ENCODE measurements at places on chromosomes 16 and 17.

DNA sequence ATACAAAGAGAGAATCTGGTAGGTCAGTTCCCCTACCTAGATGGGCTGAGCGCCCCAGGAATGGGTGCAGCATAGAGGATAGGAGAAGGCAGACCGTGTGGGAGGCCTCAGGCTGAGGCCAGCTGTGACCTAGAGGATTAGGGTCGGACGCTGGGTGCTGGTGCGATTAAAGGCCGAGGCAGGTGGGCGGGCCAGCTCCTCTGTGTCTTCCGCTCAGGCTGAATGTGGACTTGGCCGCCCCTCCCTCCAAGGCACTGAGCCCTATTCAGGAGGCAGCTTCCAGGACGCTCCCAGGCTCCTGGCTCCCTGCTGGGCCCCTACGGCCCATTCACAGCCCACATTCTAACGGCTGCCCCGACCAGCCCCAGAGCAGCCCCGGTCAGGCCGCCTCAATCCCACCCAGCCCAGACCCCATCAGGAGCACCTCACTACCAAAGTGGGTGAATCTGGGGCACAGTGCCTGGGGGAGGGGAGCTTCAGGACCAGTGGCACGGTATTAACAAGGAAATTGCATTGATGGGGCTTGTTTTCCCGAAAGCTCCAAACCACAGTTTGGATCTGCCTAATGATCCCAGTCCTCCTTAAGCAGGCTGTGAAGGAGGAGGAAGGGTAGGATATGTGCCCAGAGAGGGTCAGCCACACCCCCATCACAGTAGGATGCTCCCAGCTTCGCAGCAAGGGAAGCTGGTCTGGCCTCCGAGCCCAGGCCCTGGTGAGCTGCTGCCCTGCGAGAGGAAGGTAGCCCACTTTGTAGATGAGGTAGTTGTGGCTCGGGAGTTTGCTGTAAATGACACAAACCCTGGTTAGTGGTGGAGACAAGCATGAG lies 14.5 kb downstream of the RHBDL3 start:
- no peak for DNase-seq

DNA sequence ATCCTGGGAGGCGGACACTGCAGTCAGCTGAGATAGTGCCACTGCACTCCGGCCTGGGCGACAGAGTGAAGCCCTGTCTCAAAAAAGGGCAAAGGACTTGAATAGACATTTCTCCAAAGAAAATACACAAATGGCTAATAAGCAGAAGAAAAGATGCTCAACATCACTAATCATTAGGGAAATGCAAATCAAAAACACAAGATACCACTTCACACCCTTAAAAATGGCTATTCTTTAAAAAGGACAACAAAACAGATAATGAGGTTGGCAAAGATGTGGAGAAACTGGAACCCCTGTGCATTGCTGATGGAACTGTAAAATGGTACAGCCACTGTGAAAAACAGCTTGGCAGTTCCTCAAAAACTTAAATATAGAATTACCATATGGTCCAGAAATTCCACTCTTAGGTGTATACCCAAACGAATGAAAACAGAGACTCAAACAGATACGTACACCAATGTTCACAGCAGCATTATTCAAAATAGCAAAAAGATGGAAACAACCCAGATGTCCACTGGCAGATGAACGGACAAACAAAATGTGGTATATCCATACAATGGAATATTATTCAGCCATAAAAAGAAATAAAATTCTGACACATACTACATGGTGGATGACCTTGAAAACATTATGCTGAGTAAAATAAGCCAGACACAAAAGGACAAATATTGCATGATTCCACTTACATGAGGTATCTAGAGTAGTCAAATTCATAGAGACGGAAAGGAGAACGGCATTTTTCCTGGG lies 35.5 kb downstream of the BRIP1 start:
- no peak for DNase-seq

- no peak for DNase-seq
Measured at GRCh38 chr17:34793231-34793908, 167.9 kb downstream of the CCT6B start.

DNA sequence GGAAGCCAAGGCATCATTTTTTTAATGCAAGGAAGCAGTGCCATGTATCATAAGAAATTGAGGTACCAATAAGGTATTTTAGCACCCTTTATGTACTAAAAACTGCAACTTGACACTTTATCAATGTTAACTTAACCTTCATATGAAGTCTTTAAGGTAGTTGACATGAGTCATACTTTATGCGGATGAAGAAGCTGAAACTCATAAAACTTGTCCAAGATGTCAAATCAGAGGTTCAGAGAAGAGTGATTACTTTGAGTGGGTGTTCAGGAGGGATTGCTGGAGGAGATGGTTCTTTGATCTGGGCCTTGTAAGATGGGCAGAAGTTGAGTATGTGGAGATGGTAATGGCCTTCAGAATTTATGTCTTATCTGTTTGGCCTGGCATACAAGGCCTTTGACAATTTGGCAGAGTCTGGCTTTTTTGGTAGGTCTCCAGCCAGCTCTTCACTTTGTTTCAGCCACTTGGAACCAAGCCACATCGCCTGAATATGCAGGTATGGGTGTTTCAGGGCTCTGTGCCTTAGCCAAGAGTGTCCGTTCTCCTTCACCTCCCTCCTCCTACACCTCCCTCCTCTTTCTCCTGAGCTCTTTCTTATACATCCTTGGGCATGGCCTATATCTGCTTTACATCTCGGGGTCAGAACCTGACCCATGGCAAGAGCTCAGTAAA lies 23.7 kb downstream of the YPEL2 start:
- DNase-seq: no peak

- no peak for DNase-seq
Measured at GRCh38 chr16:49453021-49453420, 79.4 kb downstream of the C16orf78 start.

DNA sequence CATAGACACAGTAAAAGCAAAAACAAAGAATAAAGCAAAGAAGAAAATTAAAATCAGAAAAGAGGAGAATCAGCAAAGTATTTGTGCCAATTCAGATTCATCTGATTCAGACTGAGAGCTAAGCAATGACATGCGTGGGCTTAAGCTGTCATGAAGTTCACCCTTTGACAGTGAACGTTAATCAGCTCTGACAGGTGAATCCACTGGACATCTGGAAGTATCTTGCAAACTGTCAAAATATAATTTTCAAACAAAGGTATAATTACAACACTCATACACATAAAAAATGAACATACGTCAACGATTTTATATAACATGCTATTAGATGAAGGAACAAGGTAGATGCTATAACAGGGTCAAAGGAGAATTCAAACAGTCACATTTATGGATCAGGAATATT lies 596.3 kb upstream of the SALL1 start:
- DNase-seq: no peak

GRCh38 chr17:17097763-17098345 lies 55.6 kb downstream of the MPRIP start:
- DNase-seq: no peak

GRCh38 chr17:36188891-36189306 lies 7.7 kb downstream of the CCL3L1 start:
- no peak for DNase-seq

DNA sequence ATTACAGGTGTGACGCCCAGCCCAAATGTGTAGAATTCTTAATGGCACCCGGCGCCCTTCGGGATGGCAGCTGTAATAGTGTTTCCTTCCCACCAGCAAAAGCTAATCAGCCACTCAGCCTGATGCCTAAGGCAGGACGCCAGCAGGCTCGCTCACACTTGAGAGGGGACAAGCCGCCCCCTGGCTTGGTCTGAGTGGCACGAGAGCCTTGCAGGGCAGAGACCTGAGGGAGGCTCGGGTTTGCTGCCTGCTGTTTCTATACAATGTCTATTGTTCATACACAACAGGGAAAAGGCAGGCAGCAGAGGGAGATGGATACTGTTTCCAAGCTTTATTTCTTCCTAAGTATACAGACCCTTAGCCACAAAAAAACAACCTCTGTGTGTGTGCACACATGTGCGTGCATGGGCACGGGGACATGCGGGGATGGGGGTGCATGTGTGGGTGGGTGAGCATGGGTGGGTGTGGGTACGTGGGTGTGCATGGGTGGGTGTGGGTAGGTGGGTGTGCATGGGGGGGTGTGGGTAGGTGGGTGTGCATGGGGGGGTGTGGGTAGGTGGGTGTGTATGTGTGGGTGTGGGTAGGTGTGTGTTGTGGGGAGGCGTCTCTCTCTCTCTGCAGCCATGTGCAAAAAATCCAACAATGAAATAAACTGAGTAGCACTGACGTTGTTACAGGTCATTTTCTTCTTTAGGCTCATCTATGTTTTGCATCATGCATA lies 10.0 kb downstream of the SLC38A8 start:
- no peak for DNase-seq

- no peak for DNase-seq
Measured at GRCh38 chr17:78387977-78388941, 9.8 kb downstream of the PGS1 start.

- DNase-seq: peak; percentile 88
Measured at GRCh38 chr17:59786536-59787319, 79.3 kb downstream of the VMP1 start.

- DNase-seq: no peak
Measured at GRCh38 chr17:9878786-9879525, 26.1 kb downstream of the RCVRN start.

DNA sequence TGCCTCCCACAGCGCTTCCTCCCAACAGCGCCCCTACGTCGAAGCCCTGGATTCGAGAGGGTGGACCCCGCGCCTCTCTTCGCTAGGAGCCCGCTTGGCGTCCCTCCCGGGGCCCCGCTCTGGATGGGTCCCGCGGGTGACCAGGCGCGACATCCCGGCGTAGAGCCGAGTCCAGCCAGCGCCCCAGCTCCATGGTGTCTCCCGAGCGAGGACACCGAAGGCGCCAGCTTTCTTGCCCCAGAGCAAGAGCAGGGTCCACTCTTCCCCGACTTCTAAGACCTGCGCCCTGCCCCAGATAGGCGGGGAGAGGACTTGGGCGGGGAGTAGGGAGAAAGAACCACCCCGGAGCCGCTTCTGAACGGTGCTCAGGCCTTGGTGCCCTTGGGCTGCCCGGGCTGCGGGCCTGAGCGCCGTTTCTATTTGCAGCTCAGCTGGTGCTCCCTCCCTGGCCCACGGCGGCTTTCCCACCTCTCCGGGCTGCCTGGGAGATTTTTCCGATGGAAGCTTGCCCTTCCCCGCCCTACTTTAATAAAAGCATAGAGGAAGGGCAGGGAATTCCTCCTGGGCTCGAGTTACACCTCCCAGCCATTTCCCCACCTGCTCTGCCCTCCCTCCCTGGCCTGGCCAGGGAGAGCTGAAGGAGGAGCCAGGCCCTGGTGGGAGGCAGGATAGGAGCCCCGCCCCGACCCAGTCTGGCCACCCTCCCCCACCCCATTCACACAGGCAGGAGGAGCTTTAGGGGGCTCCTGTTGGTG lies 1.8 kb downstream of the MMP15 start:
- no peak for DNase-seq

DNA sequence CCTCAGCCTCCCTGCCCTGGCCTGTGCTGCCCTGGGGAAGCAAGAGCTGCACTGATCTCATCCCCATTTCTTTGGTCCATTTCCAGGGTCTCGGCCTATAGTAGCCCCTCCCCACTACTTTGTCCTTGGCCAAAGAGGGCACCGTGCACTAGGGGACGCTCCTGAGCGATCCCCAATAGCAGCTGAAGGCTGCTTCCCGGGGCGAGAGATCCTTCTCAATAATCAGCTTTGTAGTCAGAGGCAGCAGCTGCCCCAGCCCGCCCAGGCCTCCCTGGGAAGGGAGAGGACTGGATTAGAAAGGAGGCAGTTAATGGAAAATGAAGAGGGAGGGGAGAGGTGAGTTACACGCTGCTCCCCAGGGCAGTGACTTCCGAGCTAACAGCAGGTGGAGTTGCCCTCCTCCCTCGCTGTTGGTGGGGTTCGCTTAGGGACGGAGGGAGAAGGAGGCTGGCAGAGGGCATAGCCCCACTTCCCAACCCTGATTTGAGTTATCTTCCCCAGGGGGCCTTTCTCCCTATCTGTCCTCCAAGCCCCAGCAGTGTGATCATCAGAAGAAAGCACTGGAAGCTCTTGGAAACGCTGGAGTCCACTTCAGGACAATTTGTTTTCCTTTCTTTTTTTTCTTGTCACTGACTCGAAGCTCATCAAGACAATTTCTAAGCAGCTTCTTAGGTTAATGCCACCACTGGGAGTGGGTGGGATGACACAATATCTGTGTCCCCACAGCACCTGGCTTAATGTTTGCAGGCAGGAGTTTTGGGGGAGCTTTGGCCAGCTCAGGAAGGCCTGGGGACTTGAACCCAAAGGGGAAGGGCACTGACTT lies 2.6 kb downstream of the MXRA7 start:
- no peak for DNase-seq

GRCh38 chr17:37392024-37392590 lies 14.5 kb downstream of the ACACA start:
- DNase-seq: peak; percentile 64

GRCh38 chr17:11331547-11332513 lies 90.8 kb downstream of the SHISA6 start:
- DNase-seq: no peak

DNA sequence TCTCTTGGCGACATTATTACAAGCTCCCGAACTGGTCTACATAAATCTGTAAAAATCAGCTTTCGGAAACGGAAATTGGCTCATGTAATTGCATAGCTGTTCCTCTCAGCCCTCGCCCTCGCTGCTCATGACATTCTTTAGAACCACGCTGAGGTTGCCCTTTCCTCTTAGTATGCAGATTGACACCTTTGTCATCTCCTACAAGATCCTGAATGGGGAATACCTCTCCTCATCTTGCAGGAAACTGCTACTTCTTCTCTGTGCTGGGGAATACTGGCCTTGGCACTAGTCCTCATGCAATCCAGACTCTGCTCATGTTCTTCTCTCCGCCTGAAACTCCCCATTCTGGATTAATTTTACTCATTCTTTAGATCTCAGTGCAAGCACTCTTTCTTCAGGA lies 22.2 kb upstream of the CDH8 start:
- no peak for DNase-seq

- DNase-seq: no peak
Measured at GRCh38 chr16:83669456-83669855, 138.3 kb upstream of the HSBP1 start.

GRCh38 chr17:17718251-17718650 lies 37.0 kb downstream of the RAI1 start:
- no peak for DNase-seq

GRCh38 chr17:42845918-42846593 lies 1.7 kb downstream of the AOC2 start:
- no peak for DNase-seq

GRCh38 chr16:55282441-55282840 lies 41.6 kb upstream of the IRX6 start:
- no peak for DNase-seq

- DNase-seq: no peak
Measured at GRCh38 chr17:954431-955164, 25.0 kb downstream of the NXN start.

GRCh38 chr17:1089915-1090314 lies 89.9 kb downstream of the ABR start:
- no peak for DNase-seq

DNA sequence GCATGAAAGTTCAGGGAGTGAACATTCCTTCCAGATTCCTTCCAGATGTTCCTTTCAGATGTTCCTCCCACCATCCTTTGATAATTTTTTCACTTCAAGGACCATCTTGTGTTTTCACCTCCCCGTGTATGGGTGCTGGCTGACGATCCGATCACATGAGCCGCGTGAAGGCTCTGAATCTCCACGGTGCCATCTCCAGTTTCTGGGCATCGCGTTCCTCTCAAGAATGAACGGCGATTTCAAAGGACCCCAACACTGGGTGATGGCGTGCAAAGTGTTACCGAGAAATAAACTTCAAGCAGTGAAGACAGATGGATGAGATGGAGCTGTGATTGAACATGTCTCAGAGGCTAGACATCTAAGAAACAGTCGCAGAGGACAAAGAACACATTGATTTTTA lies 245.3 kb downstream of the GSG1L start:
- no peak for DNase-seq

GRCh38 chr17:61476476-61477203 lies 24.4 kb downstream of the TBX4 start:
- no peak for DNase-seq
